ENCODE measurements at places on chromosomes 1 and 21.

DNA sequence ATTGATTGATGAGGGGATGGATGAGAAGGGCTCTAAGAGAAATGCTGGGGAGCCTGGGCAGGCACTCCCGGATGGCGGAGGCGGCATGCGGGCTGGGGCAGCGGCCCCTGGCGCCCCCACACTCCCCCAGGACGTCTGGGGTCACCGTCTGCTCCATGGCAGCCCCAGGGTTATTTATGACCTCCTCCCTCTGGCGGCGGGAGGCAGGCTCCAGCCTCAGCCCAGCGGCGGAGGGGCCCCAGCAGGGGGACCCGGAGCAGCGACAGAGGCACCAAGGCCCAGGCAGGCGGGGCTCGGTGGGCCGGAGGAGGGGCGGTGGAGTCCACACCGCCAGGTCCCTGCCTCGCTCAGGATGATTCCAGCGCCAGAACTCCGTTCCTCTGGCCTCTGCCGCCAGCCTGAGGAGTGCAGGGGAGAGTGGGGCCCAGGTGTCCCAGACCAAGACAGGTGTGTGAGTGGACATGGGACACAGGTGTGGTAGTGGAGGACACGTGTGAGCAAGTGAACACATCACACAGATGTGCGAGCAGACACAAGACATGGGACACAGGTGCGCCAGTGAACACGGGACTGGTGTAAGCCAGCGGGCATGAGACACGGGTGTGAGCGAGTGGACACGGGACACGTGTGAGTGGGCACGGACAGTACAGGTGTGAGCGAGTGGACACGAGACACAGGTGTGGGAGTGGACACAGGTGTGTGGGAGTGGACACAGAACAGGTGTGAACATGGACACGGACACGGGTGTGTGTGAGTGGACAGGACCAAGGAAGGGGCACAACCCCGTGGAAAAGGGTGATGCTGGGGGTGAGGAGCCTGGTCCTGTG, 2.5 kb upstream of the SAMD11 start:
- DNase-seq = peak; percentile 81

GRCh38 chr1:247848346-247848745, 6.7 kb upstream of the OR11L1 start:
- no peak for DNase-seq

DNA sequence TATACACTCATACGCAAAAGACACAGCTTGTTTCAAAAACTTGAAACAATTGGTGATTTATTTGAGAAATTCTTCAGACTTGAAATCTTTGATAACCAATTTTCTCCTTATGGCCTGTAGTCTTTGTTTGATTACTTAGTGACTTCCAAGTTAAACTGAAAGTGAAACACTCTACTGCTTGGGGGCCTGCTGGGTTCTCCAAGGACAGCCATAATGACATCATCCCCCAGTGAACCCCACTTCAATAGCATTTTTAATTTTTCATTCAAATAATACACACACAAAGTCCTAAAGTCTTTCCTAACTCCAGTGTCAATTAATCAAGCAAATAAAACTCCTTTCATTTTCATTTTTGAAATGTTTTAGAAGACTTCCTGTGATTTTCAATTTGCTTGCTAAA, 59.2 kb downstream of the KRTAP19-8 start:
- DNase-seq = no peak

- DNase-seq = peak; percentile 28
These were observed 57.5 kb downstream of the BCL9 start for GRCh38 chr1:147598621-147599361.

- peak; percentile 99 for DNase-seq
These were observed 43.0 kb downstream of the PLXNA2 start for GRCh38 chr1:208201229-208201628.

DNA sequence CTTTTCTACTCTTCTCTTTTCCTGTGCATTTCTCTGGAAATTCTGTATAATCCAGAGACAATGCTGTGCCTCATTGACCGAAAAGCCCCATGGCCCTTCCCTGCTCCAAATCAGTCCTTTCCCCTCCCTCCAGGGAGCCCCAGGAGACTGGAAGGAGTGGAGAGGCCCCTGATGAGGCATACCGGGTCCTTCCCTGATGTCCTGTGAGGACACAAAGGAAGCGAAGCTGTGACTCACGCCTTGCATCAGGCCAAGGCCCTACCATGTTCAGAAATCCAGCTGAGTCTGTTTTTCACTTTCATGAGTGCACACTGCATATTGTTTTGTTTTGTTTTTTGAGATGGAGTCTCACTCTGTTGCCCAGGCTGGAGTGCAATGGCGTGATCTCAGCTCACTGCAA, 38.7 kb upstream of the BECN2 start:
- DNase-seq = peak; percentile 78

GRCh38 chr1:95793893-95794292, 559.9 kb downstream of the RWDD3 start:
- DNase-seq = no peak

GRCh38 chr1:24639881-24640280, 3.2 kb upstream of the SRRM1 start:
- DNase-seq = no peak

DNA sequence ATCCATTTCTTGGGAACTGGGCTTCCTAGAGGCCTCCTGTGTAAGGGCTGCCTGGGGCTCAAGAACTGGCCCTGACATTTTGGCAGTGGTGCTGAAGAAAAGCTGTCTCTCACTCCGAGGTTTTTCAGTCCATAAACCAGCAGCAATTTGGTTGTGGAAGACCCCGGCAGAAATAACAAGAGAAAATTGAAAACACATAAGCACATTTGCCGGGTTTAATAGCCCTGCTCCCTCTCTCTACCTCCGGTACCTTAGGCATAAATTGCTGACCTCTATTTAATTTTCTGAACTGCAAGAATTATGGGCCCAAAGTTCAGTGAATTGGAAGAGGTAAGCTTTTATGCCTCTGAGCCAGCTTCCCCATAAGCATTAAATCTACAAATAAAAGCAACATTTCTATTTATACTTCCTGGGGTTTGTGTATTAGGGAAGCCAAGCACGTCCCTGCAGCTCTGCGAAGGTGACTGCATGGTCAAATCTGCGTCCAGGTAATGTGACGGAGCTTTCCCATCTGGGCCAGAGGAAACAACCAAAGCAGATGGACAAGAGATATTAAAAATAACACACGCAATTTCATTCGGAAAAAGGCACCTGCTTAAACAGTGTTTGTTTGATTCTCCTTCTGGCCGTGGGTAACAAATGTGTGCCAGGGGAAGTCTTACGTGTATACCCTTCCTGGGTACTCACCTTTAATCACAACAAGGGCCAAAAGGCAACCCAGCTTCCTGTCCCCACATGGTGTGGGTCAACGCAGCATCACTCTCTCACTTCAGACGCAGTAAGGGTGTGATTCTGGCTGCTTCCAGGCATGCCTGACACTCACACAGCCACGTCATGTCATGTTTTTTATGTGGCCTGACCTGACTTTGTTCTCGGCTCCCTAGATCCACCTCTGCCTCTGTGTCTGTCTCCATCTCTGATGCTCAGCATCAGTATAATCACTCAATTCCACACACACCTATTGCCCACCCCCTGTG, 69.2 kb downstream of the PAPPA2 start:
- DNase-seq = no peak

GRCh38 chr1:221510793-221511503, 230.9 kb downstream of the DUSP10 start:
- no peak for DNase-seq

DNA sequence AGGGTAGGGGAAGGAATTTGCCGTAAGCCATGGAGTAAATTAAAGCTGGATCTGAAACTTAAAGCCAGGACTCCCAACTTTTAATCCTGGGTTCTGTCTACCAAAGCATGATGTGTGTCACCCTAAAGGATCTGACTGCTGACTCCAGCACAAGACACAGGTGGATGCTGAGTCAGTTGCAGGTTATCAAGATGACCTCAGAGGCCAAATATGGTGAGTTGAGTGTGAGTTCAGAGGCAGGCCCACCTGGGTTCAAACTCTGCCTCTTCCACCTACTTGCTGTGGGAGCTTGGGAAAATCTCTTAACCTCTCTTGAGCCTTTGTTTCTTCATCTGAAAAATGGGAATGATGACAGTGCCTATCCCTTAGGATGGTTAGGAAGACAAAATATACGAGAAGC, 16.7 kb upstream of the LDLRAP1 start:
- no peak for DNase-seq

- peak; percentile 100 for DNase-seq
These were observed 115.7 kb upstream of the IPO9 start for GRCh38 chr1:201713086-201713810.

- no peak for DNase-seq
These were observed 128.1 kb upstream of the BCL9 start for GRCh38 chr1:147413110-147413605.

GRCh38 chr1:28926629-28927265, 12.4 kb downstream of the EPB41 start:
- DNase-seq = peak; percentile 14

GRCh38 chr1:78143673-78144072, 97.9 kb downstream of the GIPC2 start:
- no peak for DNase-seq

GRCh38 chr1:63634471-63634870, 41.3 kb downstream of the PGM1 start:
- peak; percentile 32 for DNase-seq

DNA sequence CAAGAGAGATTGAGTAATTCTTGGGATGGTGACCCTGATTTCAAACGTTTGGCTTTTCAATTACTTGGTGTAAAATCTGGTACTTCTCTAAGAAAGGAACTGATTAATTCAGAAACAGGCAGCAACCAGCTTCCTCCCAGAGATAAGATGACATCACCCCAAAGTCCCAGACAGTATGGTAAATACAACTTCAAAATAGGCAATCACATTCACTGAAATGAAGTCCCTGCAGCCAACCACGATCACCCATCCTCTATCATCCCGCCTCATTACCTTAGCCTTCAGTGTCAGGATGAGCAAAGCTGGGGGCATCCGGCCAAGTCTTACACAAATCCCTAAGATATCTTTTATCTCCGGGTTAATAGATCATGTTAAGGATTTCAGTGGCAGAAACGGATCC, 26.4 kb upstream of the RUNX1 start:
- DNase-seq = peak; percentile 69

GRCh38 chr1:172273647-172274396, 146.7 kb upstream of the C1orf105 start:
- DNase-seq = no peak

GRCh38 chr1:240104672-240105071, 13.0 kb downstream of the FMN2 start:
- peak; percentile 57 for DNase-seq

- no peak for DNase-seq
These were observed 146.6 kb downstream of the PGBD5 start for GRCh38 chr1:230279583-230279945.

DNA sequence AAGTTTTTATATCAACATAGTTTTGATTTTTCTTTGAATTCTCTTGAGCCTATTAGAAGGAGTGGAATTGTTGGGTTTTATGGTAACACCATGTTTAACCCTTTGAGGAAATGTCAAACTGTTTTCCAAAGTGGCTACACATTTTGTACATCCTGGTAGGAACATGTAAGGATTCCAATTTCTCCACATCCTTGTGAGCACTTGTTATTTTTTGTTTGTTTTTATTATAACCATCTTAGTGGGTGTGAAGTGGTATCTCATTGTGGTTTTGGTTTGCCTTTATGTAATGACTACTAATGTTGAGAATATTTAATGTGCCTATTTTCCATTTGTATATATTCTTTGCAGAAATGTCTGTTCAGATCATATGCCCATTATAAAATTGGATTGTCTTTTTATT, 120.5 kb downstream of the FGGY start:
- no peak for DNase-seq

GRCh38 chr1:234188454-234188792, 184.8 kb upstream of the COA6 start:
- no peak for DNase-seq

- DNase-seq = no peak
These were observed 69.2 kb downstream of the NME7 start for GRCh38 chr1:169298441-169298840.

DNA sequence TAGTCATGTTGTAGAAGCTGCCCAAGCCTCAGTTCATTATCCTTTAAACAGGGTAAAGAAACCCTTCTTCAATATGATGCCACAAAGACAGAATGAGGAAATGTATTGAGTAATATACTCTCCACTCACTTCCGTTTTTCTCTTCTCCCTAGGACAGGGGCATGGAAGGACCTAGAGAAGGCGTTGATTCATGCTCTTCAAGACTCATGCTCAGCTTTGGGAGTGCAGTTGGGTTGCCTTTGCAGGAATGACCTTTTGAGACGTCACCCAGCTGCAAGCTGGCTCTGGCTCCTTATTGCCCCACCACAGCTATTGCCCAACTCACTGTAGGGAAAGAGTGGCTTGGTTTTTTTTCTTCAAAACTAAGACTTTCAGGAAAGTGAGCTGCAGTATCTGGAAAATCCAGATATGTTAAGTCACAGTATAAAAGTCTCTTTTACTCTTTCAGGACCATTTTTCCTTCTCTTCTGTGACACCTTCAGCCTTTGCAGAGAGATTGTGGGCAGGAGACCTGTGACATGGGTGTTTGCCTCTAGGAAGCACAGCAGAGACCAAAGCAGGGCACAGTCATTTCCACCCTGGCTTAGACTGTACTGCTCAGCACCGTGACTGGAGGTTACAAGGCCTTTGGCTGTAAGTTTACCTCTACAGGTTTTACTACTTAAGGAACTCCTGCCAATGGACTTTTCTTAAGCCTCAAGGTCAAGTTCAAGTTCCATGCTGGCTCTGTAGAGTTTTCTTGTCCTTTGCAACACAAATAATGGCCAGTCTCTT, 39.5 kb downstream of the XCL2 start:
- DNase-seq = no peak

- DNase-seq = no peak
These were observed 82.6 kb downstream of the GPR161 start for GRCh38 chr1:168054117-168054516.

DNA sequence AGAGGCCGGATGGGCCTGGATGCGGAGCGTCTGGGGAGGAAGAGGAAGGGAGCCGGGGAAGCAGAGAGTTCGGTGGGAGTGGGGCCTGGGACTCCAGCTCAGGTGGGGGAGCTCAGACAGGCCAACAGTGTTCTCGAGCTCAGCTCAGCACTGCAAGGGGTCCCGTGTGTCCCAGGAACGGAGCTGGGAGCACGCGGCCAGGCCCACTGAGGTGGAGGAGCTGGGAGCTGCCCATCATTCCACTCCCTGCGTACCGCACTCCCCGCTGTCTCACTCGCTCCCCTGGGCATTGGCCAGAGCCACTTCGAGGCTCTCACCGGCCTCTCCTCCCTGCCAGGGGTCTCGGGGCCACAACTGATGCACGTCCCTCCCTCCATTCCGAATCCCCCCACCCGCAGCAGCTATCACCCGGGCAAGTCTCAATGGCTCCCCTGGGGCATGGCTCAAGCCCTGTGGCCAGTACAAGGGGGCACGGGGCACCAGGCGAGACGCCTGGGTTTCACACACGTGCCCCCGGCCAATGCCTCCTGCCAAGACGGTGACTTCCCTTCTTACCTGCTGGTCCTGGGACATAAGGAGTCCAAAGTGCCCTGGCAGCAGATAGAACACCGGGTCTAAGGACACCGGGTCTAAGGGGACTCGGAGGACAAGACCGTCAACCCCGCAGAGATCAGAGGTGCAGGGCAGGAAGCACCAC, 30.3 kb upstream of the COL6A2 start:
- no peak for DNase-seq

Measured in fibroblast of skin of back (primary cell).